ENCODE measurements at places on chromosomes 13 and 19. TPM values are rescaled to one million over a fixed set of nuclear protein-coding genes. Genes with fewer than 3 reads are reported as not detected.

CERS4 gene
- 26.4 TPM for total RNA-seq

CADM4 gene
- total RNA-seq: 0.39 TPM

GEMIN7 gene
- 46.8 TPM for total RNA-seq

ZNF726 gene
- total RNA-seq: 10.7 TPM

DNA sequence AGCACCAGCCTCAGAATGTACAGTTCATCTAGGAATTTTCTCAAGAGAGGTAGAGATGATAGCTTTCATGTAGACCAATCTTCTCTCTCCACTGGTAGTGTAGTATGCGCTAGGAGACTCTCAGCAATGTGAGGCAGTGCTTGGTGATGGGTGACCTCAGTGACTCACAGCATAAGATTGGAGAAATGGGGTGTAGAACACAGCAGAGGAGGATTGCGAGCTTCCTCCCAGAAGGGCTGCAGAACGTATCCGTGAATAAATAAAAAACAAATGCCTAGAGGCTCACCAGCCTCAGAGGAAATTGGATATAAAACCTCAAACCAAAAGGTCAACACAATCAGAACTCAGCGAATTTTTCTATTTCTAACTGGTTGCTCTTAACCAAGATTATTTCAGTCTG is 182.9 kb upstream of the RXFP2 start:
- no peak overlapping the region for H3K27ac ChIP-seq
- H3K27me3 ChIP-seq: no peaks in the 10 kb centered on the region
- DNase-seq: no peak
- H3K4me1 ChIP-seq: no peaks in the 10 kb centered on the region
- no peaks in the 10 kb centered on the region for H3K36me3 ChIP-seq

DNA sequence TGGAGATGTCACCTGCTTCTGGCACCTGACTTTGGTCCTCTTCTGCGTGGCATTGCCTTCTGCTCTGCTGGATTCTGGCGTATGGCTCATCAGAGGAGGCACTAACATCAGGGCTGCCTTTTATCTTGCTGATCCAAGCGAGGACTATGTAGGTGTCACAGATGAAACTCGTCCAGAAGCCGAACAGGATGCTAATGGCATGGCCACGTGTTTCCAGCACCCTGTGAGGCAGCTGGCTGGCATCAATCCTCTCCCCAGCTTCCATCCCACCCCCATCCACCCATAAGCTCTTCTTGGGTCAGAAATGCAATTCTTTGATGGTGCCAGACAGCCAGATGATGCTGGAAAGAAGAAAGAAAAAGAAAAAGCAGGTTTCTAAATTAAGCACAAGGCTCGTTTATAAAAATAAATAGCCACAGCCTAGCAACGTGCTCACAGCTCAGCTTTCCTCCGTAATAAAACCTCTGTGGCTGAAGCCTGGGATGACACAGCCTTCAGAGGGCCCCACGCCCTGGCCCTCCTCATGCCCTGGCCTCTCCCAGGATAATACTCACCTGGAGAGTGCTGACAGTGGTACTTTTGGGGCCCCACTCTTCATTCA is 212.9 kb upstream of the SERP2 start:
- no peaks in the 10 kb centered on the region for H3K4me1 ChIP-seq
- H3K27me3 ChIP-seq: peaks cover 2% of the 10 kb centered on the region
- no peak for DNase-seq
- H3K4me3 ChIP-seq: no peak overlapping the region

DNA sequence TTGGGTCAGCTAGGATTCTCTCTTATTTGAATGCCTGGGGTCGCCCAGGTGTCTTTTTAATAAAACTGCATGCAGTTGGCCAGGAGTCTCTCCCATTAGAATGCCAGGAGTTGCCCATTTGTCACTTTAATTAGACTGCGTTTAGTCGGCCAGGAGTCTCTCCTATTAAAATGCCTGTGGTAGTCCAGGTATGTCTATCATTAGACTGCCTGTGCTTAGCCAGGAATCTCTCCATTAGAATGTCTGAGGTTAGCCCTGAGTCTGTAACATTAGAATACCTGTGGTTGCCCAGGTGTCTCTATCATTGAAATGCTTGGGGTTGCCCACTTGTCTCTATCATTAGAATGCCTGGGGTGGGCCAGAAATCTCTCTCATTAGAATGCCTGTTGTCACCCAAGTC is 1470.9 kb downstream of the UQCRFS1 start:
- H3K27me3 ChIP-seq: no peaks in the 10 kb centered on the region
- no peak overlapping the region for H3K4me3 ChIP-seq
- no peak overlapping the region for H3K27ac ChIP-seq
- no peaks in the 10 kb centered on the region for H3K4me1 ChIP-seq

DNA sequence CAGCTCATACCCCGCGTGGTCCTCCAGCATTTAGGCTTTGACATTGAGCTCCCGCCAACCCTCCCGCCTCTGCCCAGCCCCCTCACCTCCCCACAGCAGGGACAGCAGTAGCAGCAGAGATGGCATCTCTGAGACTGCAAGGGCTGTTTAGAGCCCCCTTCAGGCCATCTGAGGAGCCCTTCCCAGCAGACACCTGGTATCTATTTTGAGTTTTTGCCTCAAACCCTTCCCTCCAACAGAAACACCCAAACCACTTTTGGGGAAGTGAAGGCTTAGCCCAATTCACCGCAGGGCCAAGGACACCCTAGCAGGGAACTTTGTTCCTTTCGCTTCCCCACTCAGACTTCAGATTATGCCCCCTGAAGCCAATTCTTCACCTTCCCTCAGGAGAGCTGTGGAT is 6.3 kb upstream of the ZNF175 start:
- no peak overlapping the region for H3K27ac ChIP-seq
- peaks cover 20% of the 10 kb centered on the region for H3K27me3 ChIP-seq
- no peaks in the 10 kb centered on the region for H3K36me3 ChIP-seq
- no peak for DNase-seq
- H3K4me1 ChIP-seq: no peaks in the 10 kb centered on the region
- no peak overlapping the region for H3K4me3 ChIP-seq

DNA sequence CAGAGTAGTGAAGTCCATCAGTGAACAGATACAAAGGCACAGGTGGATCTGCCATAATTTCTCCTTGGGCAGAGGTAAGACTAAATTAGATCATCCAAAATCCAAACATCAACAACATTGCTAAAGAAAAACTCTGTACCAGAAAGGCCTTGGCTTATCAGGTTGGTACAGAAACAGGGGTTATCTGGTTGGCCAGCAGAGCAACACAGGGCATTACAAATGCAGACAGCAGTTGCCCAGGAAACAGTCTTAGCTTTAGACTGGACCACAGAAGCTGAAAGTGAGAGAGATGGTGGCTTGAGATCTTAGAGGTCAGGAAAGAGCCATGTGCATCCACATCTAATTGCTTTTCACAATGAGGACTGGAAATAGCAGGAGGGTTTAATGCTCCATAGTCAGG is 26.6 kb upstream of the DGKH start:
- no peak for DNase-seq
- no peaks in the 10 kb centered on the region for H3K36me3 ChIP-seq
- H3K4me3 ChIP-seq: no peak overlapping the region
- no peaks in the 10 kb centered on the region for H3K4me1 ChIP-seq
- peaks cover 6% of the 10 kb centered on the region for H3K27me3 ChIP-seq

DNA sequence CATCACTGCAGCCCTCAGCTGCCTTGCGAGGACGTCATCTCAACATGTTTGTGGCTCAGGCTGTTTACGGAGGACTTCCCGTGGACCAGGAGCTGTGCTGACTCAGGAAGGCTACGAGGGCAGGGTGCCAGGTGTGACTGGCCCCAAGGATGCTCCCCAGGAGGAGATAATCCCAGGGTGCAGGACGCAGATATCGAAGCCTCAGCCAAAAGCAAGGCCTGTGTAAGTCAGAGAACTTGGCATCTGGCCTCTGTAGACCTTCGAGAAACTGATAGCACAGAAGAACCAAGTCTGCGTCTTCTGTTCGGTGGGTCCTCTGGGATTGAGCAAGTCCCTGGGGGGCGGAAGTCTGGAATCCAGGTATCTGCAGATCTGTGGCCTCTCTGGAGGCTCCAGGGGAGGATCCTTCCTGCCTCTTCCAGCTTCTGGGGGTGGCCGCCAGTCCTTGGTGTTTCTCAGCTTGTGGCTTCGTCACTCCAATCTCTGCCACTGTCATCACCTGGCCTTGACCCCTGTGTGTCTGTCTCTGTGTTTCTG is 2.6 kb upstream of the DOHH start:
- H3K4me1 ChIP-seq: peaks cover 39% of the 10 kb centered on the region
- no peak overlapping the region for H3K27ac ChIP-seq
- H3K36me3 ChIP-seq: peaks cover 10% of the 10 kb centered on the region
- no peak for DNase-seq
- no peak overlapping the region for H3K4me3 ChIP-seq
- peaks cover 2% of the 10 kb centered on the region for H3K27me3 ChIP-seq

Measured in activated T-helper 1 cell treated with anti-CD3 and anti-CD28 coated beads, Interleukin-12 subunit alpha, Interleukin-12 subunit beta, Interleukin-2, Interleukin-4 antibody, amounts not matched to agents 30 ng/mL and 10 ng/mL and 1 ng/mL, durations not matched to agents 14 hours and 24 hours and 36 hours (primary cell).